GDM1 (cell line): ENCODE measurements at places on chromosomes 12 and 14.

- no peak for DNase-seq
Observed at GRCh38 chr12:115362339-115362976, 678.5 kb upstream of the TBX3 start.

GRCh38 chr14:59481871-59482540 lies 2.2 kb downstream of the L3HYPDH start:
- DNase-seq: no peak

- no peak for DNase-seq
Observed at GRCh38 chr12:127628645-127629044, 638.3 kb upstream of the TMEM132C start.

- DNase-seq: no peak
Observed at GRCh38 chr12:27814851-27815591, 35.0 kb upstream of the MANSC4 start.

GRCh38 chr12:63362791-63363190 lies 211.8 kb upstream of the AVPR1A start:
- DNase-seq: no peak

GRCh38 chr12:34186492-34186891 lies 164.2 kb downstream of the ALG10 start:
- DNase-seq: no peak

GRCh38 chr12:84632556-84632955 lies 280.0 kb downstream of the SLC6A15 start:
- no peak for DNase-seq

DNA sequence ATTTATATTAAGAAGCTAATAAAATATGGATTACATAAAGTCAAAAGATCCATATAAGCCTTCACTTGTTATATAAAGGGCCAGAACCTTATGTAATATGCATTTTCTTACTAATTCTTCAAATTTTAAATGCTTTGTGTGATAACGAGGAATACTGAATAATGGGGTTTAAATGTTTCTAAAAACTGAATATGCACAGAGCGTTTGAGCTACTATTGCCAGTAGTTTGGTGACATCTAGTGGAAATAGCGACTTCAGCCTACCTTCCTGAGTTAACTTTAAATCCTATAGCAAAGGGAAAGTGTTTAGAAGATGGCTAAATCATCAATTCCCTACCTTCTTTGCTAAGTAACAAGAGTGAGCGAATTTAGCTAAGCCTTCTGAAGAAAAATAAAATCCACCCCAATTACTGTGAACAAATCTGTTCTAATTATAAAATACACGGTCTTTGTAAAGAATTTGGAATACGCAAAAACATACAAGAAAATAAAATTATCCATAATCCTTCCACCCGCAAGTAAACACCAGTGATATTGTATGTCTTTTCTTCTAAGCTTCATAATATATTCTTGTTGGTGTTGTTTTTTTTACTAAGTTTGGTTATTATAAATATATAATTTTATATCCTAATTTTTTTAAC lies 115.5 kb upstream of the G2E3 start:
- no peak for DNase-seq

DNA sequence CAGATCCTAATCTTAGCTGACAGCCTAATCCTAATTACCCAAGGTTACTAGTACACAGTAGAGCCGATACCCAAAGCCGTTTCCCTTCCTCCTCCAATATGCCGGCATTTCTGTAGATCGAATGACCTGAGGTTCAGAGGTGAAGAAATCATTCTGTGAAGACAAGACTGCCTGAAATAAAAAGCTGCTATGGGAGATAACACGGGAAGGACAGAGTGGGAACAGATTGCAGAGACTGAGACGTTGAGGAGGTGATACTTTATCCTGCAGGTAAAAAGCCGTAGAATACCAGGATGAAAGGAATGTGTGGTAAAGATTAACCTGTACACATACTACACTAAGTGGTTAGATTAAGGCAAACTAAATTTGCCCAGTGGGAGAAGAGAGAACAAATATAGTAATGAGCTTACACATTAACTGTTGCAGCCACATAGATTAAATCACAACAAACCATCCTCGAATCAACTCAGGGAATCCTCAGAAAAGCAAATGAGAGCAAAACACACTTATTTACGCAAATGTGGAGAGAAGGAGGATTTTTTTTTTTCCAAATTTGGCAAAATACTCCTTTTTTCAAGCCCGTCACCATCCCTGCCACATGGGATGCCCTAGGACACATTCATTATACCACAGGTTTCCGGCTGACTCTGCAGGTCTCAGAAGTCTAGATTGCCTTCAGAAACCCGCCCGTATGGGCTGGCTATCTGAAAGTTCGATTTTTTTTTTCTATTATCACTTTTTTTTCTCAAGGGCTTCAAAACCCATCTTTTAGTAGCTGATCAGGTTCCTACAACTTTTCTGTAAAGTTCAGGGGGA lies 188.0 kb downstream of the TTC8 start:
- no peak for DNase-seq

DNA sequence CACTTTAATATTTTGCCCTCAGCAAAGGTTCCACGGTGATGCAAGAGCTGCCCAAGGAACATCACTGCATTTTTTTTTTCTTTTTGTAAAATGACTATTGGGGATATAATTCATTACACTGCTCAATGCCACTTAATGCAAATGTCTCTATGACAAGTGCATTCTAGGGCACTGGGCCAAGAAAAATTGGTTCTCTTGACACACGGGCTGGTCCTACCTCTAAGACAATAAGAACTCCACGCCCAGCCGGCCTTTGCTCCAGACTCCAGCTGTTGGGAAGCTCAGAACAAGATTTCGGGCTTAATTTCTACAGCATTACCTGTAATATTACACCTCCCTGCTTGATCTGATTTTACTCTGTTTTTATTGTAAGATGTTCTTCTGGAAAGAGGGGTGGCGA lies 48.8 kb upstream of the VRK1 start:
- DNase-seq: no peak

GRCh38 chr12:85923767-85924331 lies 49.8 kb downstream of the NTS start:
- no peak for DNase-seq

DNA sequence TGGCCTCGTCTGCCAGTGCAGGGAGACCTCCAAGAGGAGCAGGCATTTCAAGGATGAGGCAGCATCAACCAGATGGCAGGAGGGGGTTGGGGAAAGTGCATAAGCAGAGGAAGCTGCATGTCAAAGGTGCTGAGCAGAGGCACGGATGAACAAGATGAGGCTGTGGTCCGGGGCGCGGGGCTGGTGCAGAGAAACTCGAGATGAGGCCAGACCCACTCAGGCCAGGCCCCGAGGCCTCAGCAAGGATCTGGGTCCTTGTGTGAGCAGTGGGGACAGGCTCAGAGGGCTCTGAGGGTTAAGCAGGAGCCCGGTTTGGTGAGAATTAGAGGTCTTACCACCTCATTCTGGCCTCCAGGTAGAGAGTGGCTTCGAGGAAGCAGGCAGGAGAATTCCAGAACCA lies 98.8 kb downstream of the DICER1 start:
- DNase-seq: no peak

GRCh38 chr14:80390906-80391305 lies 179.6 kb upstream of the DIO2 start:
- DNase-seq: no peak

DNA sequence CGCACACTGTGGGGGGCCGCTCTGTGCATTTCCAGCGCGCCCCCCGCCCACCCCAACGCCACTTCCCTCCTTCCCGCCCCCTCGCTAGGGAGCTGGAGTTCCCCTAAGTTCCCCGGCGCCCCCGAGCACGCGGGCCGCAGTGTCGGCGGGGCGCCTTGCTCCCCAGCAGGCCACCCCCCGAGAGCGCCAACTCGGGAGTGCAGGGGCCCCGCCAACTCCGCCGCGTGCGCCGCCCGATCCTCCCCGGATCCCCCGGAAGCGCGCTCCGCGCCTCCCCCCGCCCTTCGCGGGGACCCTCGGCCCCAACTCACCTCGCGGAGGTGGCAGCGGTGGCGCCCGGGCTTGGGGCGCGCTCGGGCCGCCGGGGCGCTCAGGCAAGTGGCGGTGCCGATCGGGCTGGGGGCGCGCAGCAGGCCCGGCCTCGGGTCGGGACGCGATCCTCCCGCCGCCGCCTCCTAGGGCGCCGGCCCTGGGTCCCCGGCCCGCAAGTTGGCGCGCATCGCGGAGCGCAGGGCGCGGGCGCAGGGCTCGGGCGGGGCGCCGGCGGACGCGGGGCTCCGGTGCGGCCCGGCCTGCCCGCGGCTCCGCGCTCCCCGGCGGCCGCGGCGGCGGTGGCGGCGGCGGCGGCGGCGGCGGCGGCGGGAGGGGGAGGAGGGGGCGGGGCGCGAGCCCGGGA lies at the start of gene NCOR2:
TSS of gene NCOR2 (minus strand) at position 616 of the 676 bp plus-strand sequence. CDS start 72,361 bp downstream, outside the sequence.
- DNase-seq: no peak

DNA sequence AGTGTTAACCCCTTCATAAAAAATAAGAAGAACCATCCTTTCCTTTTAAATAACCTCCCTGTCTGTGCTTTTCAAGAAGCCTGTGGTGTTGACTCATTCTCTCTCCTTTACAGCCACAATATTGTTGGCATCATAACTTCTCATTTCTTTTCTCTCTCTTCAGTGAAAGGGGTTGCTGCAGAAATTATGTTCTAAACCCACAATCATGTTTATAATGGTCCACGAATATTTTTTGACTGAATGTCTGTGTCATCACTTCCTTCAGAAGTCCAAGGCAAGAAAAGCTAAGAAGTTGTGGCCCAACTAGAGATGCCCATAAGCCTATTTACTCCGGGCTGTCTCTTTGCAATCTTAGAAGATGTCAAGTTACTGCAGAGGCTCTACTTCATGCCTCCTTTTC lies 488.3 kb downstream of the APAF1 start:
- no peak for DNase-seq

- DNase-seq: no peak
Observed at GRCh38 chr12:34599530-34600513, 577.5 kb downstream of the ALG10 start.

GRCh38 chr12:34209259-34209835 lies 187.1 kb downstream of the ALG10 start:
- no peak for DNase-seq

DNA sequence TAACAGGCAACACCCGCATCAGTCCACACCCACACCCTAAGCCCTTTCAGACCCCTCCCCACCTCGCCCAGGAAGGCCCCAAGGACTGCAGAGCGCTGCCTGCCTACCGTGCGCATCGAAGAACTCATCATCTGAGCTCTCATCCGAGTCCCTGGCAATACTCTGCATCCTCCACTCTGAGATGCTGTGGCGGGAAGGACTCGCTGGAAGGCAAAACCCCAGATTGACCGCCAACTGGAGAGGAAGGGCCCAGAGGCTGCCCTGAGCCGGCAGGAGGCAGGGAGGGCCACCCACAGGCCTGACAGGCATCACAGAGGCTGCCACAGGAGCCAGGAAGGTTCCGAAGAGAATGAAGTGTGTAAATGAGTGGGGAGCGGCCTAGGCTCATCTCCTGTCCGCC lies 23.8 kb downstream of the ARL6IP4 start:
- DNase-seq: no peak

DNA sequence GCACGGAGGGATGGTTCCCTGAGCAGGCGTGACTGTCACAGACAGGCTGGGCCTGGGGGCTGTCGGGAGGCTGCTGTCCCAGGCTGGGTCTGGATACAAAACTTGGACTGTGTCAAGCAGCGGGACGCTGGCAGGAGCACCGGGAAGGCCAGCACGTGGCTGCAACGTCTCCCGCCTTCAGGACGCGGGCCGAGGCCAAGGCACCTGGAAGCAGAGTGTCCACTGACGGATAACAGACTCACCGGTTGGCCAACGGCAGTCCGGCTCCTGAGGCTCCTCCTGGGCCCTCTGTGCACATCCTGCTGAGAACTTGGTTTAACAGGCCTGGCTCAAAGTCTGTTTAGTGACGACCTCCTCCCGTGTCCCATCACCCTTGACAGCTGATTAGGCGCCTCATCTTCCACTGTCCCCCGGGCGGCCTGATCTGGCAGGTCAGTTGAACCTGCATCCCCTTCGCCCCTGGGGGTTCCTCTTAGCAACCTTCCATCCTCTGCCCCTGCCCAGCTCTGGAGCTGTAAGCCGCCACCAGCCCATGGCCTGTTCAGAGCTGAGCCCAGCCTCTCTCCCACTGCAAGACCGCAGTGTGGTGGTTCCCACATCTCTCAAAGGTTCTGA lies 2.5 kb downstream of the XRCC3 start:
- no peak for DNase-seq

DNA sequence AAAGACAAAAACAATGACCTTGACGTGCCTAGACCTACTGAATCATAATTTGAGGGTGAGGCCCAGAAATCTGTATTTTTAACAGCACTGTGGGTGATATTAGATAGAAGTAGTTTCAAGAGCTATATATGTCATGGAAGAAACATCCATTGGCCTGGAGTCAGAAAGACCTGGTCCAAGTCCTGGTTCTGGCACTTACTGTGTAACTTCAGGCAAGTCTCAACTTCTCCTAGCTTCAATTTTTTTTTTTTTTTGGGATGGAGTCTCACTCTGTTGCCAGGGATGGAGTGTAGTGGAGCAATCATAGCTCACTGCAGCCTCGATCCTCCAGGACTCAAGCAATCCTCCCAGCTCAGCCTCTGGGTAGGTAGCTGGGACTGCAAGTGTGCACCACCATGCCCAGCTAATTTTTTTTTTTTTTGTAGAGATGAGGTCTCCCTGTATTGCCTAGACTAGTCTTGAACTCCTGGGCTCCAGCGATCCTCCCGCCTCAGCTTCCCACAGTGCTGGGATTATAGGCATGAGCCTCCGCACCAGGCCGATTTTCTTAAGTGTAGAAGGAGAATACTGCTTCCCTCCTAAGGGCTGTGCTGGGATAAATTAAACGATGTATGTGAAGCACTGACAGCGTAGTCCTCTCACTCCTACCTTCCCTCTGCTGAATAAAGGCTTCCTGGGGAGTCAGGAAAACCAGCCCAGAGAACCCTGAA lies 14.3 kb upstream of the GPX2 start:
- DNase-seq: no peak

- no peak for DNase-seq
Observed at GRCh38 chr12:113804961-113805600, 161.0 kb downstream of the RBM19 start.

DNA sequence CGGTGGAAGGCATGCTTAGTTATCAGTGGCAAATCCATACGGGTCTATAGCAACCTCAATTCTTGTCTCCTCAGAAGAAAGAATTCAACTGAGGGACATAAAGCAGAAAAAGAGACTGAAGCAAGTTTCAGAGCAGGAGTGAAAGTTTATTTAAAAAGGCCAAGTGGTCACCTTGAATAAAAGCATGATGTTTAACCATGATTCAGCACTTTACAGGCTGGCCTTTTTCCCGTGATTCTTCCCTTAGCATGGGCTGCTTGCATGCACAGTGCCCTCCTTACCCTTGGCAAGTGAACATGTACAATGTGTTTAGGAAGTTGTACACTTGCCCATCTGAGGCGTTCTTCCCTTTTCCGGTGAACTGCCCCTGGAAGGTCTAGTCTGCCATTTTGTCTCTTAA lies 225.3 kb downstream of the ATP23 start:
- no peak for DNase-seq

DNA sequence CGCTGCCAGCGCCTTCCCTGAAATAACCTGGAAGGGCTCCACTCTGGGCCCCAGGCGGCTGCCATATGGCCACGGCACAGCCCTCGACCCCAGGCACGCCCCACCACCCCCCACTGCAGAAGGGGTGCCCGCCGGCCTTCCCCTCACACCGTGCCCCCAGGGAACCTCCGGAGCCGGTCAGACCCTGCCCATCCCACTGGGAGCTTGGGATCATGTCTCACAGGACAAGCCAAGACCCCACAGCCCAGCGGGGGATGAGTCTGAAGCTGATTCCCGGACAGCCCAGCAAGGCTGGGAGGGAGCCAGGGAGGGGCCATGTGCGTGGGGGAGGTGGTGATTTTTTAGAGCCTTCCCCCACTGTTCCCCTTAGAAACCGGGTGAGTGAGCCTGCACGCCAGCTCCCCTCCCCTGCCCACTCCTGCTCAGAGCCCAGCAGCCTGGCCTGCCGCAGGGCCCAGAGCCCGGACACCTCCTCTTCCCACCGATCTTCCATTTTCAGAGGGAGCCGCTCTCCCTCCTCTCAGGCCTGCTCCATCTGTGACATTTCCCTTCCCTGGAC lies 1.4 kb downstream of the RIMBP2 start:
- no peak for DNase-seq

- DNase-seq: peak; percentile 8
Observed at GRCh38 chr12:121792607-121793439, 665 bp downstream of the RHOF start.
